ENCODE measurements at places on chromosomes 13 and 19.

DNA sequence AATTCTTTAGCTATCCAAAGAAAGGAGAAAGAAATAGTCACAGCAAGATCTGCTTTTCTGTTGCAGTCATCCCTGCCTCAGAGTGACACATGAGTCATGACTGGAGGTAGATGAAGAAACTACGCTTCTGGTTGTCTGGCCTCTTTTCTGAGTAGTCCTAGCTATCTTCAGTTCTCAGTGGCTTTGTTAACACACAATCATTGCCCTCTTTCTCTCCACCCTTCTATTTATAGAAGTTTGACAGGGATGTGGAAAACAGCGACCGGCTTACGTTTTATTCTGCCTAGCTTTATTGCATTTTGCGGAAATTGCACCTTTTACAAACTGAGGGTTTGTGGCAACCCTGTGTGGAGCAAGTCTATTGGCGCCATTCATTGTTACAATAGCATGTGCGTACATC, 26.7 kb downstream of the SPATA13 start:
- DNase-seq, result peak; percentile 70

GRCh38 chr13:108070491-108070890, 144.8 kb downstream of the LIG4 start:
- DNase-seq, result no peak

DNA sequence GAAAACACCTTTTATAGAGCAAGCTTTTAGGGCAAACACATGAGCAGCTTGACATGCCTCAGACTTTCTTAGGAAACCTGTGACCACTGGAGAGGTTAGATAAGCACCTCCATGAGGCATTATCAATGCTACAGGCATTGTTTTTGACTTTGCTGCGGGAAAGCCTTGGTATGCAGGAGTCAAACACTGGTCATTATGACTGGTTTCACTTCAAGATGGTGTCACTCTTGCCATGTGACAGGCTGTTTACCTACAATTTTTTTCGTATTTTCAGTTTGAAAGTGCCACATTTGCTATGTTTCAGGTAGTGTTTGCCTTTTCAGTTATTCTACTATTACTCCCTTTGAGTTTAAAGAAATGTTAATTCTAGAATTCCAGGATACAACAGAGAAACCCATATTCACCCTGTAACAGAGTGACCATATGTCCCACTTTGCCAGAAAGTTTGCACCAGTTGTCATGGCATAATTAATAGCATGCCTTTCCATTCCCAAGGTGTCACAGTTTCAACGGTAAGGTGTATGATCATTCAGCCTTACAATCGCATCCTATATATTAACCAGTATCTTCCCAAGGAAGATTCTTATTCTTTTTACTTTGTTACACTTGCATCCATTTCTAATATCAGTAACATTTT, 33.0 kb downstream of the USP12 start:
- DNase-seq, result no peak

DNA sequence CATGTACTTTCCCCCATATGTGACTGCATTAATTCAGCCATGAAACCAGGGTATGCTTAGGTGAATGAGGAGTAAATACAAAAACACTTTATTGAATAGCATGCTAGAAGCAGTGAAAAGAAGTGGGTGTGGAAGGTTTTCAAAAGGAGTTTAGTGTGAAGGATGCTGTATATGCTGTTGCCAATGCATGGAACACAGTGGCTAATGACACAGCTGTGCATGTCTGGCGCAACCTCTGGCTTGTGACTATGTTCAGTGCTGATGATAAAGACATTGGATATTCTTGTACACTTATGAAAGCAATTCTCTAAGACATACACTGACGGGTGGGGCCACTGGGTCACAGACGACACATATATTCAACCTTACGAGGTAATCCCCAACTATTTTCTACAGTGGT, 55.2 kb downstream of the SOX21 start:
- peak; percentile 8 for DNase-seq

DNA sequence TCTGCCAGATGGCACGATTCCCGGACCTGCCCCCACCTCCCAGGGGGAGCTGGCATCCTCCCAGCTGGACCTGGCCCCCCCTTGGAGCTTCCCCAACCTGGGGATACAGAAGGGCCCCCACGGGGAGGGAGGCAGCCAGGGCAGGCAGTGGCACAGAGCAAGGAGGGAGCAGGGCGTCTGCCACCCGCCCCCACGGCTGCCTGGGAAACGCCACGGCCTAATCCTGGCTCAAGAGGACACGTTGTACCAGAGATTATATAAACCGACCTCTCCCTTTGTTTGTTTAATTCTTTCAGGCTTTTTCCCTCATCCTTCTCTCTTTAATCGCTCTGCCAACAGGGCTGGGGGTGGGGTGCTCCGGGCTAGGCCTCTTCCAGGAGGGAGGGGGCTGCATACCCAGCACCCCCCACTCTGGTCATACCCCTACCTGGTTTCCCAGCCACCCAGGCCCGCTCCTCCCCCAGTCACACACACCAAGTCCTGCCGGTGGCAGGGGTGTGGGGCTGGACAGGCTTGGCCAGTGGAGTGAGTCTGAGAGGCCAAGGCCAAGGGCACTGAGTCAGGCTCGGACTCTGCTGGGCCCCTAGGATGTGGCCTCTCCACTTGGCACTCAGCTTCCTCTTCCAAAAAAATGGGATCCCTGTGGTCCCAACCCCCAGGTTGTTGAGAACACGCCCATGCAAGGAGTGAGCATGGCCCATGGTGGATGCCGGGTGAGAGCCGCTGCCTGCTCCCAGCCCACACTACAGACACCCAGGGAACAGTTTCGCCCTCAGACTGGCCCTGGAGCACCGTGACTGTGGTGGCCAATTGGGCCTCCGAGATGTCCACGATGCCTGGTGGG, 29.5 kb upstream of the NFIC start:
- no peak for DNase-seq

DNA sequence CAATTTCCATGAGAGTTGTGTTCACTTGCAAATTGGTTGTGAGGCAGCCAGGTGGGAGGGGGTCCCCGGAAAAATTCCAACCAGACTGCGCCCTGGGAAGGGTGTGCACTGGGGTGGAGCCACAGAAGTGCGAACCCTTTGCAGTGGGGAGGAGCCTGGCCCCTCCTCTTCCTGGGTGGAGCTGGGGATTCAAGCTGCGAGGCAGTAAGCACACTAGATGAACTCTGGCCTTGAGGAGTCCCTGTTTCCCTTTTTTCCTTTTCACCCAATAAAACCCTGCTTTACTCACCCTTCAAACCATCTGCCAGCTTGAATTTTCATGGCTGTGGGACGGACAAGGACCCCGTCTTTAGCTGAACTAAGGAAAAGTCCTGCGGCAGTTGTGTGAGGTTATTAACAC, 31.0 kb upstream of the MBNL2 start:
- no peak for DNase-seq

Data from inflammatory macrophage treated with lipopolysaccharide for 4 hours (primary cell).